Activated T-cell treated with anti-CD3 and anti-CD28 coated beads, Interleukin-2, amount 50 U/mL, for 72 hours (primary cell): ENCODE measurements at places on chromosomes 2 and 18. TPM values are rescaled to one million over a fixed set of nuclear protein-coding genes. Genes with fewer than 3 reads are reported as not detected.

GRCh38 chr2:120239488-120240287, 13.0 kb upstream of the RALB start:
- no peak for DNase-seq

DNA sequence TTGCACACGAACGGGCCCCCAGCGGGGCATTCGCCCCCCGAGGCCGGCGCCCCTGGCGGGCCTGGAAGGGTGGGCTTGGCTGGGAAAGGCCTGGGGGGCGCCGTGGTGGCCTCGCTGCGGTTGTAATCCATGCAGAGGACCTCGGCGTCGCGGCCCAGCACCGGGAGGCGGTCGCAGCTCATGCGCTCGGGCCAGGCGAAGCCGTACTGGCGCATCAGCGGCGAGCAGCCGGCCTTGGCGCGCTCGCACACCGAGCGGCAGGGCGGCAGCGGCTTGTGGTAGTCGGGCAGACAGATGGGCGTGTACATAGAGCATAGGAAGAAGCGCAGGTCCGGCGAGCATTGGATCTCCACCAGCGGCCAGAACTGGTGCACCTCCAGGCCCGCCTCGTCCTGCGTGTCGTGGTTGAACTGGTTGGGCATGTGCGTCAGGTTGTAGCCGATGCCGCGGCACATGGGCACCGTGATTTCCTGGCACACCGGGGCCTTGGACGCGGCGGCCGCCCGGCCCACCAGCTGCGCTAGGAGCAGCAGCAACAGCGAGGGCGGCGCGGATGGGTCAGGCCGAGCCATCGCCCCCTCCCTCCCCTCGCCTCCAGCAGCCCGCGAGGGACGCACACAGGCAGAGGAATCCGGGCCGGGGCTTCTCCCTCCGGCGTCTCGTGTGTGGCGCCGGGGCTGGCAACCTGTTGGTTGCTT, 1.4 kb downstream of the FZD5 start:
- DNase-seq: peak; percentile 37

DNA sequence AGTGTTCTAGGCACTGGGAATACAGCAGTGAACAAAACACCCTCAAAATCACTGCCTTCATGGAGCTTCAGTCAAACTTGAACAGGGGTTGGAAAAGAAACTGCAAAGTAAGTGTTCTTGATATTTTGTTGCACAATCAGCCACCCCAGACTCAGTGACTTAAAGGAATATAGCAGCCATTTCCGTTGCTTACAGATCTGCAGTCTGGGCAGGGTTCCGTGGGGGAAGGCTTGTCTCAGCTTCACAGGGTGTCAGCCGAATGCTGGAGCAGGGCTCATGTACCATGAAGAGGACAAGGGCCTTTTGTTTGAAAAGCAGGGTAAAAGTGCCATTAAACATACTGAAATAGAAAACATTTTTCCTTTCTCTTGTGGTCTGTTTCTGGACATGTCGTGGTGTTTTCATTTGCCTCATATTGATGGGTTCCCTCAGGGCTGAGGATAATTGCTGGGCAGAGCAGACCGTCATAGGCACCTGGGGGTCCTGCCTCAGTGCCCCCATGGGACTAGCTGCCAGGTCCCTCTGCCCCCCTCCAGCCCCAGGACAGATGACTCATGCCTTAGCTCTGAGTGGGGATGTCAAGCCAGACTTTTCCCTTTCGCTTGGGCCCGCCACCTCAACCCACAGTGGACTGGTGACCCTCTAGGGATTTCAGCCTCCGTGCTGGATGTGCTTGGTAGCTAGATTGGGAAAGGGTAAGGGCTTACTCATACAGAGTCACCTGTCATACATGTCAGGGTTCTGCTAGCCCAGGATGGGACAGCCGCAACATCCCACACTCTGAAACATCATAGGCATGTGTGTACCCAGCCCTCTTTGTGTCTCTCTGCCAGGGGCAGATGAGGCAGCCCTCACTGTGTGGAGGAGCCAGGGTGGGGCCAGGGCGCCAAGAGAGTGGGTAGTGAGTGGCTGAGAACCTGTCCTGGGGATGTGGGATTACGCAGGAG, 96.5 kb downstream of the PTPRM start:
- DNase-seq: no peak

CLEC4F gene
- not detected for total RNA-seq

HOXD9 gene
- total RNA-seq: not detected

DNA sequence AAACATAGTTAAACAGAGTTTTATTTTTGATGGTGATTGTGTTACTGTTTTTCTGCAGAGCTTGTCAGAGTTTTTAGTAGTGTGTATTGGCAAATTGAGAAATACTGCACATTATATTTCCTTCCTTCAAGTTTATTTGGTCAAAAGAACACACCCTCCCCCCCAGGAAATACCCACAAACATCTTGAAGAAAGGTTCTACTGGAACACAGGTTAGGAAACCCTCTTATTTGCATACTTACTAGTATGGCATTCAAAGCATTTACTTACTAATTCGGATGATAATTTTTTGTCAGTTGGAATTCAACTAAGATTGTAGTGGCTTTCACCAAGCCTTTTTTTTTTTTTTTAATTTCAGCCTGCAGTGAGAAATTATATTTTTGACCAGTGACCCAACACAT, 9.1 kb downstream of the CAB39 start:
- DNase-seq: no peak

- no peak for DNase-seq
Measured at GRCh38 chr2:151922845-151923666, 94.8 kb upstream of the ARL5A start.

KIF5C gene
- total RNA-seq: 23.9 TPM

- no peak for DNase-seq
Measured at GRCh38 chr2:101200676-101201075, 49.5 kb upstream of the TBC1D8 start.

SPATA3 gene
- 2.3 TPM for total RNA-seq

- DNase-seq: no peak
Measured at GRCh38 chr2:154710685-154711084, 12.2 kb downstream of the KCNJ3 start.

DNA sequence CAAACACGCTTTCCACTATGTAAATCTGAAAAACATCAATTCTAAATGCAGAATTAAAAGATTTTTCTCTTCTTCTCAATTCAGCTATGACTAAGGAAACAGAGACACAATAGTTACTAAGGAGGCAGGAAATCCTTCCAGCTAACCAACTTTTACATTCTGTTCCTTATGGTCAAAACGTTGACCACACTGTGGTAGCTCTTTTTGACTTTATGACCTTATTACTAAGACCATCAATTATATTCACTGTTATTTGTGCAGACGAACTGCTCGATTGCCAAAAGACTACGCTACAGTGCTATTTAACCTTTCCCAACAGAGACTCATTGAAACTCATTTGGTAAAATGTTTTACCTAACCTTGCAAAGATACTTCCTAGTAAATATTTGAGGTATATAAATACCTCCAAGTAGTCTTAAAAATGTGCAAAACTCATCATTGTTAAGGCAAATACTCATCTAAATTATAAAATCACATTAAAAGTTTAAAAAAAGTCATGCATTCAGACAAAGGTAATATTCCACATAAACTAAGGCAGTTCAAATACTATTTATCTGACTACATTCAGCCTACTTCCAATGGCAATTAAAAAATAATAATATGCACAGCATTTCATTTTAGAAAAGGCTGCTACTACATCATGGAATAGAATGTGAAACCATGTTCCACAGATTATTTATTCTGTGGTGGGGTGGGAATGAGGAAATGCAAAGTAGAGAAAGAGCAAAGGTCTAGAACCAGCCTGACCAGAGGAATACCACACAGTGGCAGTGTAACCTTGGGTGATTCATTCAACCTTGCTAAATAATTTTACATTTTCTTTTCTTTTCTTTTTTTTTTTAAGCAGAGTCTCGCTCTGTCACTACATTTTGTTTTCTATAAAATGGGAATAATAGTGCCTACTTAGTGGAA, 139.9 kb downstream of the THADA start:
- no peak for DNase-seq

- no peak for DNase-seq
Measured at GRCh38 chr2:43305517-43305916, 79.1 kb upstream of the ZFP36L2 start.

GRCh38 chr2:185531721-185532120, 206.9 kb upstream of the FSIP2 start:
- no peak for DNase-seq

DNA sequence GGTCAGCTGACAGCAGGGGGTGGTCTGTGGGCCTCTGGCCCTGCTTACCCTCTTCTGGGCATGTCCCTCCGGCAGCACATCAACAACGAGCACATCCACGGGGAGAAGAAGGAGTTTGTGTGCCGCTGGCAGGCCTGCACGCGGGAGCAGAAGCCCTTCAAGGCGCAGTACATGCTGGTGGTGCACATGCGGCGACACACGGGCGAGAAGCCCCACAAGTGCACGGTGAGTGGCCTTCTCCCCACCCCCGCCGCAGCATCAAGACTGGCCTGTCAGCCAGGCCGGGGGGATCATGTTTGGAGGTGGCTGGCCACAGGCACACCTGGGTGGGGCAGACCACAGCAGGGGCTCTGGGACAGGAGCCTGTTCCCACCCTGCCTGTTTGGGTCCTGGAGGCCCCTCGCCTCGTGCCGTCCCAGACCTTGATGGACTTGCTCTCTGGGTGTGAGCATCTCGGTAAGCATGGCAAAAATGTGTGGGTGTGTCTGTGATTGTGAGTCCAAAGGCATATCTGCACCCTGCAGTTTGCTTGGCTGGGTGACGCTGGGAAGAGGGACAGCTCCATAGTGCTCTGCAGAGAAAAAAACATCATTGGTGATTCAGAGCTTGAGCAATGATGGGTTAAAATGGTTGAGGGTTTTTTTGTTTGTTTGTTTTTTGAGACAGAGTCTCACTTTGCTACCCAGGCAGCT, 242.8 kb downstream of the GLI2 start:
- no peak for DNase-seq

- DNase-seq: no peak
Measured at GRCh38 chr18:50469380-50469781, 90.5 kb upstream of the MAPK4 start.

ZAP70 gene
- 190 TPM for total RNA-seq

AAMP gene
- total RNA-seq: 63.0 TPM

RNU2-63P gene
- 22.2 TPM for total RNA-seq

DNA sequence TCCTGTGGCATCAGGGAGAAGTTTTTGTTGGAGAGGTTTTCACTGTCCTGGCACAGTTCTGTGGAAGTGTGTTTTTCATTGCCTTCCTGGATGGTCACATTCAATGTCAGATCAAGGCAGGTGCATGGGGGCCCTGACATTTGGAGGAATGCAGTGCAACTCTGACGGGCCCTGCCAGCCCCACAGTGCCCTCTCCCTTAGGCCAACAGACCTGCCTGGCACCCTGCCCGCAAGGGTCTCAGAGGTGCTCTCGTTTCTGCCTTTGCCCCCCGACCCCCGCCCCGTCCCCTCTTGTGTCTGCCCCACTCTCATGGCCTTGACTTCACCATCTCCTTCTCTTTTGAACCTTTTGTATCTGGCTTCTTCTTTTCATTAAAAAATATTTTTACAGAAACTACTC, 257.2 kb upstream of the HDAC4 start:
- no peak for DNase-seq

DNA sequence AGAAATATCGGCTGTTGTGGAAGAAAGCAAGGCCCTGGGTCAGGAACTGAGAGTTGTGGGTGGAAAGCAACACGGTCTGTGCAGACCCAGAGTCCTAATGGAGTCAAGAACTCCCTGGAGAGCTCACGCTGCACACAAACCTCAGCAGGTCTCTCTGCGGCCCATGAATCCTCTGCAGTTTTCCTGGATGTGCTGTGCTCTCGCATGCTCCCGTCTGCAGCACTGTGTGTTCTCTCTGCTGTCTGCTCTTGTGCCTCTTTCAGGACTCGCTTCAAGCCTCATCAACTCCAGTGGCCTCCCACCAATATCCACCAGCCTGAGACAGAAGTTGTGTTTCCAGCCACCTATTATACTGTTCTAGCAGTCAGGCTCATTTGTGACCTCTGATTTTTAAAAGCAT, 24.3 kb downstream of the RNU4ATAC start:
- no peak for DNase-seq
